RKO (cell line): ENCODE measurements at places on chromosomes 1 and 21.

DNA sequence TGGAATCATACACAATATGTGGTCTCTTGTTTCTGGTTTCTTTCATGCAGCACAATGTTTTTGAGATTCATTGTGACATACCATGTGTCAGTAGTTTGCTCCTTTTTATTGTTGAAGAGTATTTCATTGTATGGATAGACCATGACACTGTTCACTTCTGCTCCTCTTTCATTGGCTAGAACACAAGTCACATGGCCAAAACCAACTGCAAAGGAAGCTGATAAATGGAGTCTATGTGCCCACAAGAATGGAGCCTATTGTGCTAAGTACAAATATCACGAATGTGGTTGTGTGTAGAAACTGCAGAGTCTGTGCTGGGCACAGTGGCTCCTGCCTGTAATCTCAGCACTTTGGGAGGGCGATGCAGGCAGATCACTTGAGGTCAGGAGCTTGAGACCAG lies 28.6 kb upstream of the FNBP1L start:
- no peak for DNase-seq

- DNase-seq, result no peak
Observed at GRCh38 chr1:233261695-233262094, 33.8 kb downstream of the PCNX2 start.

GRCh38 chr1:33380811-33381210 lies 50.1 kb downstream of the PHC2 start:
- DNase-seq, result no peak

DNA sequence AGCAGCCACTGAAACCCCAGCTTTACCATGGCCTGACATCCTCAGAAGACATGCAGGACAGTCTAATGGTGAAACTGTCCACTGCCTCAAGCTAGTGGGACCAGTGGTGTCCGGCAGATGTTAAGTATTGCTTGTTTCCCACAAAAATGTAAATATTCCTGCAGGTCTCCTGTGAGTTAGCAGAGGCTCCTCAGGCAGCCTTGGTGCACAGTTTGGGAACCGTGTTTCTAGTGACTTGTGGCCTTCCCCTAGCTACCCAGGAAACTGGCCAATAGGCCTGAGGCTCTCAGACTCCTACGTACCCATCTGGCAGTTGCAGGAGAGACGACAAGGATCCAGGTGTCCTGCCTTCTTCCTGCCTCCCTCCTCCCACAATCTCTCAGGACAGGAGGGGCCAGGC lies 142.4 kb downstream of the CAMTA1 start:
- DNase-seq, result no peak

GRCh38 chr1:29286194-29286767 lies 50.0 kb downstream of the PTPRU start:
- no peak for DNase-seq

GRCh38 chr1:202967684-202968281 lies 726 bp upstream of the CYB5R1 start:
- no peak for DNase-seq
